Heart left ventricle (tissue), 16 donors: ENCODE measurements at places on chromosomes 5 and 9. TPM values are rescaled to one million over a fixed set of nuclear protein-coding genes. Genes with fewer than 3 reads are reported as not detected.

The SCGB3A1 gene
- not detected for total RNA-seq

The WDR31 gene
- 14.4 TPM for total RNA-seq

The PCDHGA8 gene
- total RNA-seq: 14.6 TPM

The FOXD4L3 gene
- not detected for total RNA-seq

The KLF4 gene
- total RNA-seq: 18.0 TPM

The NUTM2F gene
- not detected for total RNA-seq

The C1QTNF2 gene
- total RNA-seq: 0.88 TPM

The TLX3 gene
- total RNA-seq: not detected

The ENG gene
- 117 TPM for total RNA-seq

The SGCD gene
- 76.0 TPM for total RNA-seq

The SLC4A9 gene
- 0.08 TPM for total RNA-seq

The GPX8 gene
- 3.9 TPM for total RNA-seq

The ATOSB gene
- total RNA-seq: 18.3 TPM

The TRAF1 gene
- total RNA-seq: 1.4 TPM

The CNTLN gene
- total RNA-seq: 4.4 TPM

The TIGD6 gene
- 4.3 TPM for total RNA-seq

The SLC34A1 gene
- not detected for total RNA-seq
